Activated T-helper 2 cell treated with anti-CD3 and anti-CD28 coated beads, Interferon-gamma antibody, Interleukin-2, Interleukin-4, amounts not matched to agents 10 μg/mL and 5 μg/mL and 100 μg/mL, durations not matched to agents 14 hours and 24 hours and 36 hours (primary cell): ENCODE measurements at places on chromosomes 1 and 21. TPM values are rescaled to one million over a fixed set of nuclear protein-coding genes. Genes with fewer than 3 reads are reported as not detected.

DNA sequence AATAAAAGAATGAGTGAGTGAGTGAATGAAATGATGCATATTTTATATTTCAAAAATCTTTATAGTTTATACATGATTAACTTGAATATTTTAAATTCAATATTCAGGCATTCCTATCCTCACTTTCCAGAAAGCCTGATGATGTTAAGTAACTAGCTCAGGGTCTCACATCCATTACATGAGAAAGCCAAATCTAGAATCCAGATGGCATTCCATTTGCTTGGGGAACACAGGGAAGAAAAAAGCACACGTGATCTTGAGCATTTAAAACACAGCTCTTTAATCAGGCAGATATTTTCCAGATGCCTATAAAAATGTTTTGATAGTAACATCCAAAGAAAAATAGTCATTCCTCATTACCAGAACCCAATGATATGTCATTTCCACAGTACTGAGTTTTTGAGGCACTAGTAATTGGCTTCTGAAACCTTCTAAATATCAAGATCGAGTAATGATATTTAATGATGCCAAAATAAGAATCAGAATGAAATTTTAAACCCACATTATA lies 291.9 kb downstream of the DSCAM start:
- H3K27ac ChIP-seq = no peak overlapping the region
- no peaks in the 10 kb centered on the region for H3K27me3 ChIP-seq
- no peak overlapping the region for H3K4me3 ChIP-seq
- no peaks in the 10 kb centered on the region for H3K4me1 ChIP-seq

- peaks cover 3% of the 10 kb centered on the region for H3K27me3 ChIP-seq
- H3K27ac ChIP-seq = no peak overlapping the region
- H3K4me1 ChIP-seq = no peaks in the 10 kb centered on the region
These were observed 140.0 kb upstream of the GRIK3 start for GRCh38 chr1:37174341-37174740.

- no peaks in the 10 kb centered on the region for H3K27me3 ChIP-seq
- DNase-seq = no peak
- no peak overlapping the region for H3K27ac ChIP-seq
- no peaks in the 10 kb centered on the region for H3K4me1 ChIP-seq
- no peak overlapping the region for H3K4me3 ChIP-seq
These were observed 79.7 kb downstream of the NGF start for GRCh38 chr1:115258302-115258866.

DNA sequence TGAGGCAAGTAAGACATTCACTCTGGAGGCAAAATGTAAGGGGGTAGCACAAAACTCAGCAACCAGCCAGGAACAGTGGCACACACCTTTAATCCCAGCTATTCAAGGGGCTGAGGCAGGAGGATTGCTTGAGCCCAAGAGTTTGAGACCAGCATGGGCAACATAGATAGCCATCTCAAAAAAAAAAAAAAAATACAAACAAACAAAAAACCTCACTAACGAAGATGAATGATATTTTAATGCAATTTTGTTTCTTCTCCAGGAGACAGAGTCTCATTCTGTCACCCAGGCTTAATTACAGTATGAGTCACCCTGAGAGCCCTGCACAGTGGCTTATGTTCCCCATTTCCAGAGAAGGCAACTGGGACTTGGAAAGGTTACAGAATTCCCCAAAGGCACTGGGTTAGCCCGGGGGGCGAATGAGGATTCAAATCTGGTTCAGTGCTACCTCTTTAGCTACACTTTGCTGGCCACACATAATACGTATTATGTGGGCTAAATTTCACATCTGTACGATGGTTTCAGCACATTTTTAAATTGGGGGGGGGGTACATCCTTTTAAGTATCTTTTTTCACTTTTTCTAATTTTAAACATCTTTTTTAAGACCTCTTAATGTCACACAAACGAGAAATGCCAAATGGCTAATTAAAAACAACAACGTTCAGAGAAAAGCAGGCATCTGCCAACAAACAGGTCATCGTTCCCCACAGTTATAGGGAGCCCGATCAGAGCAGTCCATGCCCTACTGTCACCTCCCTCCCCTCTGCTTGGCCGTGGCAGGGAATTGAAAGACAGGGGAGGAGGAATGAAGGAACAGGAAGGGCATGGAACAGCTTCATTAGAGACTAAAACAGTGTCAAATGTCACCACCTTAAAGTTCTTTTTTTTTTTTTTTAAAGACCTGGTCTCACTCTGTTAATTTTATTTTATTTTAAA lies 3.5 kb downstream of the CELA2A start:
- DNase-seq = no peak
- H3K27ac ChIP-seq = no peak overlapping the region
- no peak overlapping the region for H3K4me3 ChIP-seq
- H3K4me1 ChIP-seq = no peaks in the 10 kb centered on the region
- H3K27me3 ChIP-seq = peaks cover 3% of the 10 kb centered on the region

DNA sequence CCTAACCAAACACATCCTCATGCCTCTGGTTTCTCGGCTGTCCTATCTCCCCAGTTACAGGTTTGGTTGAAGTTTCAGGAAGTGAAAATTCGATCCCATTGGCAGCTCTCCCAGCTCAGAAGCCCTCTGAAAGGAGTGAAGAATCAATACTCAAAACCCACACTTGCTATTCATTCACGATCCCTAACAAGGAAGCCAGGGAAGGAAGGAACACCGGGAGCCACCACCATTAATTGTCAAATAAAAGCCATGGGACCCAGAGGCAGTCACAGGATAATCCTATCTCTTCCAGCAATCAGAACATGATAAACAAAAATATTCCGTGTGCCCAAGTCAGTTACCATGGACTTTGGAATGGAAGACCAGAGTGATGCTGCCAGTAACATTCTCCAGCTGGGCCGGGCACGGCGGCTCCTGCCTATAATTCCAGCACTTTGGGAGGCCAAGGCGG lies 7.0 kb downstream of the TMPRSS2 start:
- peaks cover 20% of the 10 kb centered on the region for H3K27me3 ChIP-seq
- no peak for DNase-seq
- no peaks in the 10 kb centered on the region for H3K4me1 ChIP-seq
- H3K27ac ChIP-seq = no peak overlapping the region
- no peak overlapping the region for H3K4me3 ChIP-seq

GRCh38 chr1:200351826-200352549 lies 57.8 kb downstream of the ZNF281 start:
- H3K36me3 ChIP-seq = no peaks in the 10 kb centered on the region
- H3K27me3 ChIP-seq = peaks cover 5% of the 10 kb centered on the region
- no peak for DNase-seq
- peak overlapping the region; percentile 34 for H3K4me3 ChIP-seq
- peaks cover 44% of the 10 kb centered on the region for H3K4me1 ChIP-seq

RCAN3 gene
- total RNA-seq = 31.9 and 33.8 TPM in 2 replicates
